Stimulated activated CD4-positive, alpha-beta T cell treated with anti-CD3 and anti-CD28 coated beads, Interleukin-2, amount 100 ng/mL, for 24 hours (primary cell): ENCODE measurements at places on chromosomes 7 and 10.

GRCh38 chr7:134721171-134721570 is 58.3 kb upstream of the CALD1 start:
- no peak for DNase-seq

GRCh38 chr7:16774294-16774693 is 20.7 kb downstream of the TSPAN13 start:
- DNase-seq, result no peak

GRCh38 chr7:107506674-107507339 is 37.0 kb downstream of the GPR22 start:
- DNase-seq, result no peak

DNA sequence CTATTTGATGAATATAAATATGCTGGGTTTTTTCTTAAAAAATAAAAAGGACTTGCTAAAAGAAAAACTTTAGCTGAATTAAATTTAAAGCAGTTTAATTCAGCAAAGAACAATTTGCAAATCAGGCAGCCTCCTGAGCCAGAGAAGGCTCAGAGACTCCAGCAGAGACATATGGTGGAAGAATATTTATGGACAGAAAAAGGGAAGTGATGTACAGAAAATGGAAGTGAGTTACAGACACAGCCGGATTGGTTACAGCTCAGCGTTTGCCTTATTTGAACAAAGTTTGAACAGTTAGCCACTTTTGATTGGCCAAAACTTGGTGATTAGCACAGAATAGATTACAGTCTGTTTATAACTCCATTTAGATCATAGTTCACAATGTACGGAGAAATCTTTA is 110.3 kb downstream of the GAD2 start:
- no peak for DNase-seq

DNA sequence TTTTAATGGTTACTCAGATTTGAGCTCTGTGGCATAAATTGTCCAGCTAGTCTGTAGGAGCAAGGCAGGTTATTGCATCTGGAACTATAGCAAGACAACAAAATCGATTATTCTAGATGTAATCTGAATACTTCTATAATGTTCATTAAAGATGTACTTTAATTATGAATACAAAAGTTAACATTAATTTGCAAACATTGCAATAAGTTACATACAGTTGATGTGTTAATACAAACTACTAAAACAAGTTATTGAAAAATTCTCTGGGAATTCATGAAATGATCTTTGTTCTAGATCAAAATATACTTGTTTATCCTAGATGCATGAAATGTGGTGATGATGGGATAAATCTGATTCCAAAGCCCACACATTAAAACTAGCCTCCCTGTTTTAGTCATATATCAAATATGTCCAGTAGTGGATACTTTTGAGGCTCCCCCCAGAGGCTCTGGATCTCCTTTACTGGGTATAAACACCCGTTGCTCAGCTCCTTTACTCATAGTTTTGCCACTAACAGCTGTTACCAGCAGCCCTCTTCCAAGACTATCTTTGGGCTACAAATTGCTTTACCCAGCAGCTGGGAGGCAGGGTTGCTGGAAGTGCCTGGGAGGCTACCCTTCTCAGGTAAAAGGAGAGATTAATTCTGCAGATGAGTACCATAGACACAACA is 78.1 kb downstream of the ARL4A start:
- DNase-seq, result no peak

DNA sequence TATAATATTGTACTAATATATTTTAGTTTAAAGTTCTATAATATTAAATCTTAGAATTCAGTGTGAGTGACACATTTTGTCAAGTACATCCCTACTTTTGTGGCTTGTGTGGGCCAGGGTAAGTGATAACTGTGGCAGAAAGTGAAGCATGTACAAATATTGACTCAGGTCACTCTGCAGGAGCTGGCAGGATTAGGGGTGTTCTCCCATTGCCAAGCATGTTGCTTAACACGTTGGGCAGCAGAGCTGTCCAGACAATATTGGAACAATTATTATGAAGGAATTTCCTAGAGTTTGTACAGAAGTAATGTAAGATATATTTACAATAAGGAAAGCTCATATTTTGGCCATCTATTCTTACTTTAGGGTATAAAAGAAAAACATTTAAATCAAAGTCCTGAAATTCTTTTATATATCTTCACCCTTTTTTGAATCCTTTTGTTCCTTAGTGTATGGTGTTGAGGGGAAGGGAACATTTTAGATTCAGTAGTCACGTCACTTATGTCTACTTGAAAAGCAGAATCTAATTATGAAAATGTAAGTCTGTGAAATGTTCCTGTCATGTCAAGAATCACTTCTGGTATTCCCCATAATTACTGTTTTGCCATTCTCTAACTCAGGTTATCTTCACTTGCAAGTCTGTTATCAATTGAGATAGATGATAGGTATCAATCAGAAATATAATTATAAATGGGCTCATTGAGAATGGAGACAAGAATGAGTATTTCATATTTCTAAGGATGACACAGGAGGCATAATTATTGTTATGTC is 4.0 kb downstream of the HDAC9 start:
- DNase-seq, result no peak

- DNase-seq, result no peak
Measured at GRCh38 chr7:52257890-52258289, 777.5 kb upstream of the POM121L12 start.

GRCh38 chr7:149773446-149774236 is at the start of gene ZNF467:
TSS of gene ZNF467 (minus strand) at chr7:149773588. CDS start at chr7:149771032, 2,556 bp downstream.
- peak; percentile 46 for DNase-seq

DNA sequence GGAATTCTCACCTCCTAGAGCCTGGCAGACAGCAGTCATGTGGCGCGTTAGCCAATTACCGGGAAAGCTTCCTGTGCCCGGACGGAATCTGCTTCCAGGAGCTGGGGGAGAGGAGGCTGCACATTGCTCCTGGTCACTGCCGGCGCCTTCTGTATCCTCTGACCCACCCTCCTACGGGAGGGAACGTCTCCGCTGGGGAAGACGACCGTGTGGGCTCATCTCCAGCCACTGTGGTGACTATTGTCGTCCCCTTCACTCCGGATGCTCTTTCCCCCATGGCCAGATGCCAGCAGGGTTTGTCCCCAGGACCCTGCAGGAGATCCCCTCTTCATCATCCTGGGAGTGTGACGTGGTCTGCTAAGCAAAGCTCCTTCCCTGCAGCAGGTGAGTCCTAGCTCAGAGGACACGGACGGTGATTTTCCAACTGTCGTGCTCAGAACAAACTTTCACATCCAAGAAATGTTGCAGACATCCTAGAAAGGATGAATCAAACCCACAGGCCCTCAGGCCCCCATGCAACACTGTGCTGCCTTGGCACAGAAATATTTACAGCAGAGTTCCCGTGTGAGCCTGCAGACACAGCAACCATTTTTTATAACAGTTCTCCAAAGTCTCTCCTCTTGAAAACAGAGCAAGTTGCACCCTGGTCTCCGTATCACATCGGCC is 29.6 kb upstream of the FAM20C start:
- DNase-seq, result no peak

- DNase-seq, result no peak
Measured at GRCh38 chr10:68871105-68871711, 29.9 kb upstream of the DDX50 start.
